ENCODE measurements at places on chromosomes 3 and 15. TPM values are rescaled to one million over a fixed set of nuclear protein-coding genes. Genes with fewer than 3 reads are reported as not detected.
A peak's percentile ranks its signal among the peaks of the same experiment; 100 is the strongest.

DNA sequence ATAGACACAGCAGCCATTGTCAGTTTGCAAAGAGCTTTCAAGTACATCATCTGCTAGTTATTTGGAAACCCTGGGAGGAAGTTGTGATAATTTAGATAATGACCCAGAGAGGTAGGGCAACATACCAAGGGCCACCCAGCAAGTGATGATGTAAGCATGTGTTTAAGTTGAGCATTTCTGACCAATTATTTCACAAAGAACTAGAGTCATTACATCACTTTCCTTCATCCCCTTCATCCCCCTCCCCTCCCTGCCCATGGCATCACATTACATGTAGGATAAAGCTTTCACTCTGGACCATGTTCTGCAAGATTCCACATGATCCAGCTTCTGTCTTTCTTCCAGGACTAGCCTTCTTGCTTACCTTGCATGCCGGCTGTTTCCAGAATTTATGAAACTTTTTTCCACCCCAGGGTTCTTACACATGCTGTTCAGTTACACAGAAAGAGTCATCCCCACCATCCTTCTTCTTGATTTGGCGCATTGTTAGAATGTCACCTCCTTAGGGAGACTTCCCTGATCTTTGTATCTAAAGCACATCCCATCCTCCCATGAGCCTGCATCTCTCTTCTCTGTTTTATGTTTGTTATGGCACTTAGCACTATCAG lies 71.3 kb downstream of the PTPRG start:
- DNase-seq, result peak; percentile 50

DNA sequence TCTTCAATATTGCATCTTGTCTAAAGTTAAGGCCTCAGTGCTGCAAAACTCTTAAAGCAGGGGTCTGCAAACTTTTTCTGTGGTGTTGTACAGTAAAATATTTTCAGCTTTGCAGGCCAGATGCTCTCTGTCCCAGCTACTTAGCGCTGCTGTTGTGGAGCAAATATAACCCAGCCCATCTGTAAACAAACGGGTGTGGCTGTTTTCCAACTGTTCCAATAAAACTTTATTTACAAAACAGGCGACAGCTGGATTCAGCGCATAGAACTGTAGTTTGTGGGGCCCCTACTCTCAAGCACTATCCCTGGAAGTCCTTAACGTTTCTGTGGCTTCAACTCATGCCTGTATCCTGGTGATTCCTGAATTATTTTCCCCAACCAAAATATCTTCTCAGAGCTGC lies 365.0 kb downstream of the FOXP1 start:
- DNase-seq, result no peak

GRCh38 chr3:150220041-150220440 lies 188.1 kb upstream of the TSC22D2 start:
- DNase-seq, result no peak

DNA sequence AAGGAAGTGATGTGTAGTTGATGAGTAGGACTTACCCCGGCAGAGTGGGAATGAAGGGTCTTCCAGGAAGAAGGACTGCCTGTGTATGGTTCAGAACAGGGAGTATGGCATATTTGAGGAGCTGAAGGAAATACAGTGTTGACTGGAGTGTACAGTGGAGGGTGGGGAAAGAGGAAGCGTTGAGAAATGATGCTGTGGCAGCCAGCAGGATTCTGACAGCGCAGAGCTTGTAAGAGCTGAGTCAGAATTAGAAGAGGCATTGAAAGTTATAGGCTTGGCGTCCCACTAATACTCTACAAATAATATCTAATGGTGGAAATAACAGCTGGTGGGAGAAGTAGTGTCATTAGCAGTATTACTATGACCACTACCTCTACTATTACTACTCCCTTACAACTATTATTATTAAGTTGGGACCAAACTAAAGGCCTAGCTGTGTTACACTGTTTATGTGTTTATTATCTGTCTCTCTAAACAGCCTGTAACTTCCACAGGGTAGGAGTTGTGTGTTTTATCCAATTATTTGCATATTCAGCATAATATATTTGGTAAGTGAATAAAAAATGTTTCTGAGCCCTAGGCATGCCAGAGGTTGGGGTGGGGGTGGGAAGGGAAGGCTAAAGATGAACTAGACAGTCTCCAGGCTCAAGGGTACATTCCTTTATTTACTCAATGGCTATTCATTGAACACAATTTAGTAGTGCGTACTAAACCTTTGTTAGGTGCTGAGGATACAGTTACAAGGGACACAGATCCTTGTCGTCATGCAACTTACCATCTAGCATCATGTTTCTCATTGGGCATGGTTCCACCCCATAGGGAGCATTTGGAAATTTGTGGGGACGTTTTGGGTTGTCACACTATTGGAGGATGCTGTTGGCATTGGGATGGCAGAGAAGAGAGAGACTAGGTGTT lies 428.8 kb upstream of the ONECUT1 start:
- no peak for DNase-seq

Gene ALG1L2
- not detected for total RNA-seq
